Astrocyte (in vitro differentiated cells and primary cell): ENCODE measurements at places on chromosomes 6 and 20. TPM values are rescaled to one million over a fixed set of nuclear protein-coding genes. Genes with fewer than 3 reads are reported as not detected.

The PPP1R3G gene
- total RNA-seq: 0.39 and 0.70 TPM in 2 replicates

The TMEM74B gene
- total RNA-seq: 2.1 and 2.4 TPM in 2 replicates

GRCh38 chr20:33337119-33337518 lies 54.1 kb downstream of the BPIFB1 start:
- DNase-seq: no peak

DNA sequence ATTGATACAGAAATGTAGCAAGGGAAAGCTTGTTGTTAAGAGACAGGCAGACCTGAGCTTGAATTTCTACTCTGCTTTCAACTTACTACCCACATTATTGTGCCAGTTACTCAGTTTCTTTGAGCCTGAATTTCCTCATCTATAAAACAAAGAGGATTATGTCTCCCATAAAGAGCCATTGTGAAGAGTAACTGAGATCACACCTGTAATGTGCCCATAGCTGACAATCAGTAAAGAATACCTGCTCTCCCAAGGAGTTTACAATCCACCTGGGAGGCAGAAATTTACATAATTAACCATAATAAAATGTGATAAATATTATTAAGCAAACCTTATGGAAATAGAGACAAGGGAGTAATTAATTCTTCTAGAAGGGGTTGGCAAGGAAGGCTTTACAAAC lies 204.9 kb downstream of the EPM2A start:
- DNase-seq: no peak
